Stimulated activated CD4-positive, alpha-beta T cell treated with anti-CD3 and anti-CD28 coated beads, Interleukin-4, amount 100 ng/mL, for 4 hours (primary cell): ENCODE measurements at places on chromosomes 2 and 18.

- no peak for DNase-seq
Measured at GRCh38 chr2:8090748-8091700, 590.8 kb upstream of the ID2 start.

- DNase-seq = no peak
Measured at GRCh38 chr2:224272237-224272910, 129.5 kb downstream of the FAM124B start.

DNA sequence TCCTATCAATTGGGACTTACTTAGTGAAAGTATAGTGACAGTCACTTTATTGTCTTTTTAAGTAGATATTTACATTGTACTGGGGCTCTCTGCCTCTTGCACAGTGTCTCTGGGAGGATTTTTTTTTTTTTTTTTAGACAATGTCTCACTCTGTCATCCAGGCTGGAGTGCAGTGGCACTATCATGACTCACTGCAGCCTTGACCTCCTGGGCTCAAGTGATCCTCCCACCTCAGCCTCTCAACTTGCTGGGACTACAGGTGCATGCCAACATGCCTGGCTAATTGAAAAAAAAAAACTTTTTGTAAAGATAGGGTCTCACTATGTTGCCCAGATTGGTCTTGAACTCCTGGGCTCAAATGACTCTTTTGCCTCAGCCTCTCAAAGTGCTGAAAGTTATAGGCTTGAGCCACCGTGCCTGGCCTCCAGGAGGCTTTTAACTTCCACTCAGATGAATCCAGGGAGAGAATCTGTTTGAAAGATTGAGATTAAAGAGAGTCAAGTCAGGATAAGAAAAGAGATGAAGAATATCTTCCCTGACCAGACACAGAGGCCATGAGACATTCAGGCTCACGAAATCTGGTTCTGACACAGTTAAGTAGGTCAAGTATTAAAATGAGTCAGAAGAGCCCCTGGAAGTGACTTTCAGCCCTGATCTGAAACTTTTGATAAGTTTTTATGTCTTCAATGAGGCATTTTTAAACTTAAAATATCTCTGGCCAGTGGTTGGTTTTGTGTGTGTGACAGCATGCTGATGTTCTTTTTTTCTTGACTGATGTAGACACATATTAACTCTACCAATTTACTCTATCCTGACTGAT lies 18.3 kb downstream of the ARHGEF33 start:
- no peak for DNase-seq

DNA sequence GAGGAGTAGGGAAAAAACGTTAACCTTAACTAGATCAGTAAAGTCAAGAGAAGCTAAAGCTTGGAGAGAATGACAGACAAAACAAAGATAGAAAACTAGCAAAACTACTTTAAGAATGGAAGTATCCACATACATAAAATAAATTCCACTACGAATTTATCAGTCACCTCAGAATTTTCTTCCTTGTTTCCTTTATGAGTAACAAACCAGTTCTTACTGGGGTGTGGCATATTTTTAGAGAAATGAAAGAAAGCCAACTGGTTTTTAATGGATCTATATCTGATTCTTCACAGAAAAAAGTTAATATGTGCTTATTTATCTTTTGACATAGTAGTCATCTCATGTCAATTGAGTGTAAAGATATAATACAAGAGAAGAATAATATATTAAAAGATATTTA lies 2033.7 kb upstream of the CELF4 start:
- DNase-seq = no peak

- DNase-seq = no peak
Measured at GRCh38 chr2:107775791-107776190, 50.9 kb upstream of the RGPD4 start.

- peak; percentile 34 for DNase-seq
Measured at GRCh38 chr2:156321243-156321904, 11.1 kb downstream of the NR4A2 start.

- no peak for DNase-seq
Measured at GRCh38 chr2:43950383-43951008, 45.3 kb downstream of the LRPPRC start.

- DNase-seq = no peak
Measured at GRCh38 chr18:9810299-9810698, 75.5 kb upstream of the TXNDC2 start.

DNA sequence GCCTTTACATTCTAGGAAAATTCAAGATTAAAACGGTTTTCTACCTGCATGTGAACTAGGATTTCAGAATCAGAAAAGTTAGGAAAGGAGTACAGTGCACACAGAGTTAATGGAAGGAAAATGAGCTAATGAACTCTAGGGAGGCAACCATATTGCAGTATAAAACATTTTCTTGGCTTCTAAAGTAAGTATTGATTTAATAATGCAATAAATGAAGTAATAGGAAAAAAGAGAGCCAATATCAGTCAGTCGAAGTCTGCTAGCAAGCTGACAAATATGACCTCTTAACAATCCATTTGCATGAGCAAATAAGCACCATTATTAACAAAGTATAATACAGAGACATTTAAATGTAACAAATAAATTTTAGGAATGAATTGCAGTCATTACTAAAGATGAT lies 80.2 kb upstream of the COL3A1 start:
- DNase-seq = no peak

DNA sequence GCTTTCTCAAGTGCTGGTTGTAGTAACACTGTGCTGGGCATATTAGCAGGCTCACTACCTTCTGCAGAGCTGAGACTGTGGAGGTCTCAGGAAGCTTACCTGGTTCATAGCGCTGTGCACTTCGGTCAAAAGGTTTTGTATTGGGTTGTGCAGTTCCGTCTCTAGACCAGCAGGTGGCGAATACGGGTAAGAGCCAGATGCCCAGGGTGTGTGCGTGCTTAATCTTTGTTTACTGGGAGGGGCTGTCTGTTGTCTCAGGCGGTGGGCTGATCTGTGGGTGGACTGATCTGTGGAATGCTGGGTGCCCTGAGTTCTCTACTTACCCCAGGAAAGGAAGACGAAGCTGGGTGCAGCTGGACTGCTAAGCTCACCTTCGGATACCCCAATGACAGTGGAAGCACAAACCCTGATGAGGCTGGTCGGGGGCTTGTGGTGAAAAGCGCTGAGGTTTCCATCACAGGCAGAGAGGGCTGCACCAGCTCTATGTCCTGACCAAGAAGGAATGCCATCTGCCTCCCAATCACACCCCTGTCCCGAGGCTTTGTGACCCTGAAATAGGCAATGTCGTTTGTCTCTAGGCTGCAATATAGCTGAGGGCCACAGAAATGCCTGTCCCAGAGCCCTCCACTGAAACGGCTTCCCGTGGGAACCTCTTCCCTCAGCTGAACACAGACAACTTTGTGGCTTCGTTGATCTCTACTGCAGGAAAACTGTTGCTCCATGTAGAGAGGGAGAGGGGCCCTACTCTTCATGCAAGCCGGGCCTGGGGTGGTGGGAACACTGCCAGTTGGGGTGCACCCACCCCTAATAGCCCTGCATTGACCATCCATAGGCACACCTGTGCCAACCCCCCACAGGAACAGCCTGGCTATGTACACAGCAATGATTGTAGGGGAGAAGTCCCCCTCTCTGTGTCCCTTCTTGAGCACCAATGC lies 45.9 kb upstream of the FAM117B start:
- DNase-seq = peak; percentile 70

DNA sequence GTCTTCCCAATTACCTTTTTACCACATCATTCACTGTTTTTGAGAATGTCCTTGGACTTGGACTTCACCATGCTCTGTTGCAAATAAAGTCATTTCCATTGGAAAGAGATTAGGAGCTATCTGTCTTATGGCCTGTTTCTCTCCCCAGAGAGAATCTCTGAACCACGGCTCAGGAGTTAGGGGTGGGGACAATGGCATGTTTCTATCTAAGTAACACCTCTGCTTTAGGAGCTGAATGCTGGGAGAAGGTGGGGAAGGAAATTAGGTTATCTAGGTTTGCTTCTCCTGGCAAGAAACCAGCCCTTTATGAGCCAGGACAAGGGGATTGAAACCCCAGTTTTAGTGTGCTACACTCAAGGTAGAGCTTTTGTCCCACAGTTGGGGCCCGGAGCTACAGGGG lies 86.3 kb downstream of the AGPS start:
- no peak for DNase-seq

DNA sequence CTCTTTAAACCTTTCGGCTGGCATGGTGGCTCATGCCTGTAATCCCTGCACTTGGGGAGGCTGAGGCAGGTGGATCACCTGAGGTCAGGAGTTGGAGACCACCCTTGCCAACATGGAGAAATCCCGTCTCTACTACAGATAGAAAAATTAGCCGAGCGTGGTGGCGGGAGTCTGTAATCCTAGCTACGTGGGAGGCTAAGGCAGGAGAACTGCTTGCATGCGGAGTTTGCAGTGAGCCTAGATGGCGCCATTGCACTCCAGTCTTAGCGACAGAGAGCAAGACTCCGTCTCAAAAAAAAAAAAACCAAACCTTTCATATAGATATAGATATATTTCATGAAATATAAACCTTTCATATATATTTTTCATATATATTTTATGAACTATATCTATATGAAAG lies 864.7 kb downstream of the TRIB2 start:
- DNase-seq = no peak

GRCh38 chr2:148528356-148529064 lies 116.0 kb upstream of the EPC2 start:
- no peak for DNase-seq

DNA sequence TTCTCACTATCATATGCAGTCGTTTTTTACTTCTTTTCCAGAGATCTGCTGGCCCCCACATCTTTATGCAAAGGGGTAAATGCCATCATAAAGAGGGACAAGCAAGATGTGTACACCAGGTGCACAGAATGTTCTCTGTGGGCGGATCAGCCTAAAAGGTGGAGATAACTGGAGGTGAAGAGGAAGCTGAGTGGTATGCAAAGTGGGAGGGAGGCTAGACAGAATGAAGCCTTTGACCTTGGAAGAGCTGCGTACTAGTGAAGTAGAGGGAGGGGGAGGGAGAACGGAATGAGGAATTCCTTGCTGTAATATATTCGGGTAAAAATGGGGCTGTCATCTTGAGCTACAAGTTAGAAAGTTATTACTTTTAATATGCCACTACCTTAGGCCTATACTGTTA lies 287.5 kb upstream of the VRK2 start:
- DNase-seq = no peak

- no peak for DNase-seq
Measured at GRCh38 chr2:8380026-8380425, 301.8 kb upstream of the ID2 start.

GRCh38 chr2:150872756-150873395 lies 385.4 kb upstream of the RND3 start:
- no peak for DNase-seq

GRCh38 chr18:3088449-3088848 lies 75.5 kb upstream of the LPIN2 start:
- DNase-seq = no peak

DNA sequence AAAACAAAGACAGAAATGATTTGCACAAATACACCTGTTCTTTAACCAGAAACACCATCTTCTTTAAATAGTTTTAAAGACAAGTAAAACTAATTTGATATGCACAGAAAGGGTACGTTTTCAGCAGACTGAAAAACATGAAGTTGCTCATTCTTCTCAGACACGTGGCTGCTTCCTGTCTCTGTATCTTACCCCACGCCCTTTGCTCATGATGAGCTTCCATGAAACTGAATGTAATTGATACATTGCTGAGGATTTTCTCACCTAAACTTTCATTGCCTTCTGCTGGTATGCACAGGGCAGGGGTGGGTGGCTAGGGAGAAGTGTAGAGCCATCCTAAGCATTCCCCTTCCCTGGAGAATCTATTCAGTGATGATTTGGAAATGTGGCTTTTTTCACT lies 644.3 kb downstream of the BCL11A start:
- DNase-seq = no peak

GRCh38 chr2:11873356-11874154 lies 127.1 kb downstream of the LPIN1 start:
- no peak for DNase-seq

GRCh38 chr2:159381574-159381973 lies 95.1 kb upstream of the WDSUB1 start:
- no peak for DNase-seq

DNA sequence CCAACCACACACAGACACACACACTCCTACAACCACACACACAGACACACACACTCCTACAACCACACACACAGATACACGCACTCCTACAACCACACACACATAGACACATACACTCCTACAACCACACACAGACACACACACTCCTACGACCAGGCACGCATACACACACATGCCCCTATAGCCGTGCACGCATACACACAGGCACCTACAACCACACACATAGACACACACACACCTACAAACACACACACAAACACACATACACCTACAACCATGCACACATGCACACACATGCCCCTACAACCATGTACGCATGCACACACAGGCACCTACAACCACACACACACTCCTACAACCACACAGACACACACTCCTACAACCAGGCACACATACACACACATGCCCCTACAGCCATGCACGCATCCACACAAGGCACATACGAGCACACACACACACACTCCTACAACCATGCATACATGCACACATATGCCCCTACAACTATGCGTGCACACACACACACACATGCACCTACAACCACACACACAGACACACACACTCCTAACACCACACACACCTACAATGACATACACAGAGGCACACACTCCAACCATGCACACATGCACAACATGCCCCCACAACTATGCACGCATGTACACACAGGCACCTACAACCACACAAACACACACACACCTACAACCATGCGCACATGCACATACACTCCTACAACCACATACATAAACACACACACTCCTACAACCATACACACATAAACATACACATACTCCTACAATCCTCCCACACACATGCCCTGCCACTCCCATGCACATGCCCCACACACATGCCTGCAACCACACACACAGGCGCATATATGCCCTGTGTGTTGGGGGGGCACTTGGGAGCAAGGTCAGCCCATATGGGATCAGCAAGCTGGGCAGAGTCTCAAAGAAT lies 19.1 kb upstream of the TEX51 start:
- no peak for DNase-seq

DNA sequence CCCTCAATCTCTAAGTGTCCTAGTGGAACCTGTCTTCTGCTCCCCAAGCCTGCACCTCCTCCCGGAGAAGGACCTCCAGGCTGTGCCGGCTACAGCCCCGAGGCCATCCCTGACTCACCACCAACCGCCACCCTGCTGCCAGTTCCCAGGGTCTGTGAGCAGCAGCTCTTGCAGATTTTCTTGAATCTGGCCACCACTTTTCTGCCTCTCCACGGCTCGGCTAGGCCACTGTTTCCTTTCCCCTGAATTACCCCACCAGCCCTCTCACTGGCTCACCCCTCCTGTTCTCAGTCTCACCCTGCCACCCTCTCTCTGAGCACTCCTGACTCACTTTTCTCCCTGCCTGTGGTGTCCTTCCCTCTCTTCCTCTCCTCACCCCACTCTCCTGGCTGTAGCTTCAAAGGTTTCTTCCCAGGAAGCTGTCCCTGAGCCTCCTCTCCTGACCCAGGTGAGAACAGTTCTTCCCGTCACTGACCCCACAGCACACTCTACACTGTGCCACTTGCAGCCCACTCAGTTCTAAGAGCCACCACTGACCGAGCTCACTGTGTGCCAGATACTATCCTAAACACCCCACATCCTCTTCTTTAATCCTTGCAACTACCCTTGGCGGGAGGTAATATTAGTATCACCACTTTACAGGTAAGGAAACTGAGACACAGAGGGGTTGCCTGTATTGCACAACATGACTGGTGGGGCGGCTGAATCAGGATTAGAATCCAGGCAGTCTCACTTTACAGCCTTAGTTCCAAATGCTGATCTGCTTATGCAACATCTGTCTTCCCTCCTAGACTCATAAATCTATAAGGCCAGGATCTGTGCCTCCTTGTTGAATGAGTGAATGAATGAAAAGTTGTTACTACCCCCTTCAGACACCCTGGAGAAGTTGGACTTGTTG lies 111.6 kb downstream of the SMAD7 start:
- no peak for DNase-seq

- DNase-seq = no peak
Measured at GRCh38 chr2:7379799-7380198, 462.6 kb downstream of the RNF144A start.
